ENCODE measurements at places on chromosomes 6 and 20.

GRCh38 chr6:160998766-160999165 is 7.2 kb downstream of the MAP3K4 start:
- no peak for DNase-seq

DNA sequence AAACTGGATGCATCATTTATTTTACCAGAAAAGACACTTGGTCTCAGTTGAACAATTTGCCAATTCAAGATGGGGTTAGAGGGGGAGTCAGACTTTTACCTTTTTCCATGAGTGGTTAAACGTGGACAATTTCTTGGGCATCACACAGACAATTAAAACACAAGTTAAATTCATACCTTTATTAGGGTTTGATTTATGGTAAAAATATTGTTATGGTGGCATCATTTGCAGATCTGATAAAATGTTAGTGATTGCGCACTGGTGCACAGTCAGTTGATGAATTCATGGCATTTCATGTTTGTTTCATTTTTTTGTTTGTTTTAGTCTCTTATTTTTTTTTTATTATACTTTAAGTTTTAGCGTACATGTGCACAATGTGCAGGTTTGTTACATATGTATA is 399.9 kb downstream of the DOK5 start:
- DNase-seq, result no peak

DNA sequence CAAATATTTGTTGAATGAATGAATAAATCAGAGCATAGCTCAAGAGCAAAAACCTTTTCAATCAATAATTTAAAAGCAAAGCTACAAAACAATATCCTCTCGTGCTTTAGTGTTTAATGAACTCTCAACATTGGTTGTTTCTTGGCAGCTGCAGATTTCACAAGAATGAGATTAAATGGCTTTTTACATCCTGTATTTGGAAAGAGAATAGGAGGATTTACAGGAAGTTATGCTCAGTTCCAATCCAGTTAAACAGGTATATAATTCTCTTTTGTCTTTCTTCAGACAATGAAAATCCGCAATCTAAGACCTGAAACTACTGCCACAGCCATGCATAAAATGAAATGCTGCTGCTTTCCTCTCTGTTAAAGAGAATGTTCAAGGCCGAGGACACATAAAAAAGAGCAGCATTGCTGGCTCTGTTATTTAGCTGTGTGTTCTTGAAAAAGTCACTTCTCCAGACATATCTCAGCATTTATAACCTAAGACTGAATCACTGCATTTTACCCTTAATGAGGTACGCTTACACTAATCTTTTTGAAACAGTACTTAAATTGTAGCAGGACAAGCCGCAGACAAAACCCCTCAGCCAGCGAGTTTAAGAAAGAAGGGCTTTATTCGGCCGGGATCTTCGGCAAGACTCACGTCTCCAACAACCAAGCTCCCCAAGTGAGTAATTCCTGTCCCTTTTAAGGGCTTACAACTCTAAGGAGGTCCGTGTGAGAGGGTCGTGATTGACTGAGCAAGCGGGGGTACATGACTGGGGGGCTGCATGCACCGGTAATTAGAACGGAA is 3.6 kb downstream of the C6orf52 start:
- no peak for DNase-seq

DNA sequence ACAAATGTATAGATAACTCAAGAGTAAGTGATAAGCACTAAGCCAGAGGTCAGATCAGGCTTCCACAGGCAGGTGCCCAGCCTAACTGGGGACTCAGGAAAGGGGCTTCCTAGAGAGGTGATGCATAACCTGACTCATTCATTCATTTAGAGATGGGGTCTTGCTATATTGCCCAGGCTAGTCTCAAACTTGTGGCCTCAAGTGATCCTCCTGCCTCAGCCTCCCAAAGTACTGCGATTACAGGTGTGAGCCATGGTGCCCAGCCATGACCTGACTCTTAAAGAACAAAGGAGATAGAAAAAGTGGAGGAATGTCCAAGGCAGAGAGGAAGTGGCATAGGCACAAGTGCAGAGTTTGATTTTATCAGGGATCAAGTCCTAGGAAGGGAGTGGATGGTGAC is 41.9 kb downstream of the GJA10 start:
- no peak for DNase-seq

GRCh38 chr6:140446241-140446640 is 1071.8 kb upstream of the CITED2 start:
- DNase-seq, result no peak

- no peak for DNase-seq
These were observed 21.7 kb upstream of the SMIM26 start for GRCh38 chr20:18545566-18545965.

- no peak for DNase-seq
These were observed 2.8 kb upstream of the RNASET2 start for GRCh38 chr6:166958926-166959861.

DNA sequence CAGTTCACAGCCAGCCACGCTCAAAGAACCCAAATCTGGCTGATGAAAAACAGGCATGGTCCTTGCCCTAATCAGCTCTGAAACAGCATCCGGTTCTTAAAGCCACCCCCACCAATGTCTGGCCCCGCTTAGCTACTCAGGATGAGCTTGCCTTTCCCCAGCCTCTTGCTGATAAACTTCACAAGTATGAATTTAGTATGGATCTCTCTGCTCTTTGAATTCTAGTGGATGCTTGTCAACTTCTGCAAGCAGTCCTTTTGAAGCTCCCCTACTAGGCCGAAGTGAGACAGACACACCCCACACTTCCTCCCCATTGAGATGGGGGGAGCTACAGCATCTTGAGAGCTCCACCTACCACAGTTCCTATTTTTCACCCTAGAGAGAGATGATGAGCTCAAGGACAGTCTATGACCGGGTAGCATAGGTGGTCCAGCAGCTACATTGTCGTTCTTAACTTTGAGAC is 36.7 kb downstream of the EBF4 start:
- DNase-seq, result no peak

DNA sequence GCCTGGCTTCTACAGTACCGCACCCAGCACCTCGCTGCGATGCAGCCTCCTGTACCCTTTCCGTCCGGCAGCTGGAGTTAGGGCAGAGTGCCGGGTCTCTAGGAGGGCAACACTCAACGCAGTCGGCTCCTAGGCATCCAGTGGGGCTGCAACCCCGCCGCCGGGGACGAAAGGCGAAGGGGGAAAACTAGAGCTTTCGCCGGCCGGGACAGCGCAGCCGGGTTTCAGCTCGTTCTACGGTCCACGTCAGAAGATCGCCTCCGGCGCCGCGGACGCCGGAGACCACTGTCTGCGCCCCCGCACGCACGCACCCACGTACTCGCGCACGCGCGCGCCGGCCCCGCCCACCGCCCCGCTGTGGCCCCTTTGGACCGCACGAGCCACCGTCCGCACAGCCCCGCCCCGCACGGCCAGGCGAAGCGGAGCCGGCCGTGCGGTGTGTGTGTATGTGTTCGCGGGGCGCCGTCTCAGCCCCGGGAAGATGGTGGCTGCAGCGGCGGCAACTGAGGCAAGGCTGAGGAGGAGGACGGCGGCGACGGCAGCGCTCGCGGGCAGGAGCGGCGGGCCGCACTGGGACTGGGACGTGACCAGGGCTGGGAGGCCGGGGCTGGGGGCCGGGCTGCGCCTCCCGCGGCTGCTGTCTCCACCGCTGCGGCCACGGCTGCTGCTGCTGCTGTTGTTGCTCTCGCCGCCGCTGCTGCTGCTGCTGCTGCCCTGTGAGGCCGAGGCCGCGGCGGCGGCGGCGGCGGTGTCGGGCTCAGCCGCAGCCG is at the start of gene ATRN:
Gene ATRN (plus strand): TSS at position 392 of the 770 bp plus-strand sequence. CDS start 90 bp downstream, at position 482.
- peak; percentile 99 for DNase-seq

- DNase-seq, result no peak
These were observed 1.4 kb downstream of the FAM83B start for GRCh38 chr6:54847799-54848597.

DNA sequence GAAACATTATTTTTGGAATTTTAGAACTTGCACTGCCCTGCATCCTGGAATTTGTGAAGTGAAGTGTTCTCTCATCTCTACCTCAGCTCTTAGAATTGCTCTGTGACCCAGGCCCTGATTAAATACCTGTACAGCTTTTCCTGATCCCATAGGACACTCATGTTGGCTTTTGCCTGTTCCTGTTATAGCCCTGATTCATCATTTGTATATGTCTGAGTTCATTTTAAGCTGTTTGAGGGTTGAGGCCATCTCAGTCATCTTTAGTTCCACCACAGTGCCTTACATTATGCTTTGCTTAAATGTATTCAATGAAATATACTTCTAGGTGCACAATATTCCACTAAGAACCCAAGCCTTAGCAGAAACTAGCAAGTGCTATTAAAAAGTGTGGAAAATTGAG is 26.4 kb downstream of the ZFAND3 start:
- DNase-seq, result no peak

GRCh38 chr6:11727346-11727997 is 51.1 kb downstream of the ADTRP start:
- no peak for DNase-seq

DNA sequence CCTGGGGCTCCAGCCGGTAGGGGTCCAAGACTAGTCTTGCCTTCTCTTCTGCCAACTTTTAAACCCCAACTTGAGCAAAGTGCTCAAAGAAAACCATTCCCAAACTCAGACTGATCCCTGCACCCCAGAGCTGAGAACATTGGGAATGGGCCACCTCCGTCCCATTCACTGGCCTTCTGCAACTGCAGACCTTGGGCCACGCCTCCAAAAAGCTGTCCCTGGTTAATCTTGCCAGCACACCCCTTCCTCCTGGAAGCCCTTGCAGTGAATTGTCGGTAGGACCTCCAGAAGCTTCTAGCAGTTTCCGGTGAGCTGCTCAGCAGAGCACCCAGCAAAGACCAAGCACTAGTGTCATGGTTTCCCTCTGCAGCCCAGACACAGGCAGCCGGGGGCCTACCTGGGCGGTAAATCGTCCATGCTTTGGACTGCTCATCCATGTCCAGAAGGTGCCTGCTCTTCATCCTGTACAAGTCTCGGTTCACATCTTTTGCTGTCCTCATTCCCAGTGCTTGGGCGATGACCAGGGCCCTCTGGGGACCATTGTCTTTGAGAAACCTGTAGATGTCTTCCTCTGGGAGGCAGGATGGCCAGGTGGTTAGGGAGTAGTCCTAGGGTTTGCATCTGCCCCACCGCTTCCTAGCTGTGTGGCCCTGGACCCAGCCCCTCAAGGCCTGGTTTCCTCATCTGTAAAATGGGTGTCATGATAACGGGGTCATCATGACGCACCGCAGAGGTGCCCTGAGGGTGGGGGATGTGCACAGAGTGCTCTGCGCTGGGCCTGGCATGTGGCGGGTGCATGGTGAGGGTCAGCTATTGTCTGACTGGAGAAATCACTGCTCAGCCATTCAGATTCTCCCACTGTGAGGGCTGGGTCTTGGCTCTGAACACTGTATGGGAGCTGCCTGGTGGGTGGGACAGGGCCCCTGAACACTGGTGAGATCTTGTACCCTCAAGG is 5.5 kb downstream of the ZBP1 start:
- DNase-seq, result no peak

DNA sequence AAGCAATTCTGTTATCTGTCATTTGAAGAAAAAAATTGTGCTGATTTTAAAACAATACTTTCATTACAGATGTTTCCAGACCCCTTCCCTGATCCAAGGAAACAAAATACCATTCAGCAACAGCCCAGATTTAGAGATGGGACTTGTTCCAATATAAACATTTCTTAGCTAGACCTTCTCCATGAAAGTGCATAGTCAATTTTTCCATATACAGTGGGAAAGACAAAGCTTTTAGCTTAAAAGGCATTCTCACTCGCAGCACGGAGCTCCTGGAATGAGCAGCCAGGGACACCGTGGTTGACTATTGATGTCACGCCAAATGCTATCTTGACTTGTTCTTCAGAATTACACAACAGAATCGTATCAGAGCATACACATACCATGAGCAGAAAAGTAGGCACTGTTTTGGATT is 21.5 kb downstream of the LAMA4 start:
- no peak for DNase-seq

DNA sequence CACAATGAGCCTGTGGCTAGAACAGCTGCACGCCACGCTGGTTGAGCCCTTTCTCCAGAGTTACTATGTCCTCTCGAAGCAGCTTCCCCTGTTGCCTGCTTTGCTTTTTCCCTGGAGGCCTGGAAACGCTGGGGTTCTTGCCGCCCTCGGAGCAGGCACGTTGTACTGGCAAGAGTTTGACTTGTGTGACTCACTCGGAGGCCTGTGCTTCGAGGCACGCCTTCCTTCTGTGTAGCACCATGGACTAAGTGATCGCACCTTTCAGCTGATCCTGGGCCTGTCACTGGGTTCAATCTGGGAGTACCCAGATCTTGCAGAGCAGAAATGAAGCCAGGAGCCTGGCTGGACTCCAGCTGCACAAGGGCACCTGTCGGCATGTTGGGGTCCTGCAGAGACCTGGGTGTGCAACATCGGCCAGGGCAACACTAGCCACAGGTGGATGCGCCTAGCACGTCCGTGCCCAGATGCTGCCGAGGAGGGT is 5.2 kb downstream of the INSM1 start:
- no peak for DNase-seq

DNA sequence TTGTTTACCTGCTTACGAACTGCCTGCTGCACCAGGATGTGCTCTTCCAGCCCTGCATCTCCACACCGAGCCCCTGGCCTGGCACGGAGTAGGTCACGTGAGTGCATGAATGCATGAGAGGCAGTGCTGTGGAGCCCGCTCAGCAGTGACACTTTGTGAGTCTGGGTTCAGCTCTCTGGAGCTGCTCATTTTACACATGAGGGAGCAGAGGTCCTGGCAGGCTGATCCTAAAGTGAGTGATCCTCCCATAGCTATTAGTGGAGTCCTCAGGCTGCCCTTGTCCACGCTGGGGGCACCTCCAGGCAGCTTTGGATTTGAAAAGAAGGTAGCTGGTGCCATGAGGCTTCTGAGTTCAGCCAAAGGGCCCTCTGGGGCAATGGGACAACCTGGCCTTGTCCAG is 64.2 kb downstream of the EDN3 start:
- DNase-seq, result no peak

DNA sequence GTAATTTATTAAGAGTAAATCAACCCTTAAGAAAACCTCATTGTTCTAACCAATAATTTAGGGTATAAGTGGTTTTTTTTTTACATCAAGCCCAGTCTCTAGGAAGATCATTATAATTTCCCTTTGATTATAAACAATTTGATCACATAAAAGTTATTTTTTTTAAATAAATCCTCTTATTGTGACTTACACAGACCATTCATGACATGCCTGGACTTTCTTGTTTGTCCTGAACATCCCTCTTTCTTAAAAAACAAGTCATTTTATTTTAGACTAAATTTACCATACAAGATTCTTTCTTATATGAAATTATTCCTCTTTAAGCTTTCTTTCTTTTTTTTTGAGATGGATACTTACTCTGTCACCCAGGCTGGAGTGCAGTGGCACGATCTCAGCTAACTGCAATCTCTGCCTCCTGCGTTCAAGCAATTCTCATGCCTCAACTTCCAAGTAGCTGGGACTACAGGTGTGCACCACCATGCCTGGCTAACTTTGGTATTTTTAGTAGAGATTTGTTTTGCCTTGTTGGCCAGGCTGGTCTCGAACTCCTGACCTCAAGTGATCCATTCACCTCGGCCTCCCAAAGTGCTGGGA is 53.6 kb upstream of the AGPAT4 start:
- no peak for DNase-seq

- DNase-seq, result no peak
These were observed 73.3 kb downstream of the CAP2 start for GRCh38 chr6:17466707-17467106.

DNA sequence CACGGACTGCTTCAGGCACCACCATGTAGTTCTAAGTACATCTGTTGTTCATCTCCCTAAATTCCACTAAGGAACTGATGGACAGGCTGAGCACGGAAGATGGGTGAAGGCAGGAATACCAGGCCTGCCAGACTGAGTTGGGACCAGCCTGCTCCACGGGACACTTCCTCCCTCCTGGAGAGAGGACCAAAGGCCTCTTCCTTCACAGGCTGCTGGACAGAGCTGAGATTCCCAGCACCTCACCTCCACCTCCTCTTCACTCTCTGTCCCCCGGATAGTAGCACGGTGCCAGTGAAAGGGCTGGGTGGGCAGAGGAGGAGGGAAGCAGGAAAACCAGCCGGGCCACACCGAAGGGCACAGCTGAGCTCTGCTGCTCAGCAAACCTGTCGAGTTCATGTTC is 22.9 kb upstream of the TCFL5 start:
- no peak for DNase-seq

Measured in iPS-NIHi11 (cell line).